Suppressor macrophage treated with lipopolysaccharide for 1 hour (primary cell): ENCODE measurements at places on chromosomes 5 and 9.

- peak; percentile 30 for DNase-seq
Measured at GRCh38 chr5:171418982-171419687, at the start of gene FGF18. FGF18 (plus strand) TSS chr5:171419647; CDS start chr5:171420200, 553 bp downstream.

DNA sequence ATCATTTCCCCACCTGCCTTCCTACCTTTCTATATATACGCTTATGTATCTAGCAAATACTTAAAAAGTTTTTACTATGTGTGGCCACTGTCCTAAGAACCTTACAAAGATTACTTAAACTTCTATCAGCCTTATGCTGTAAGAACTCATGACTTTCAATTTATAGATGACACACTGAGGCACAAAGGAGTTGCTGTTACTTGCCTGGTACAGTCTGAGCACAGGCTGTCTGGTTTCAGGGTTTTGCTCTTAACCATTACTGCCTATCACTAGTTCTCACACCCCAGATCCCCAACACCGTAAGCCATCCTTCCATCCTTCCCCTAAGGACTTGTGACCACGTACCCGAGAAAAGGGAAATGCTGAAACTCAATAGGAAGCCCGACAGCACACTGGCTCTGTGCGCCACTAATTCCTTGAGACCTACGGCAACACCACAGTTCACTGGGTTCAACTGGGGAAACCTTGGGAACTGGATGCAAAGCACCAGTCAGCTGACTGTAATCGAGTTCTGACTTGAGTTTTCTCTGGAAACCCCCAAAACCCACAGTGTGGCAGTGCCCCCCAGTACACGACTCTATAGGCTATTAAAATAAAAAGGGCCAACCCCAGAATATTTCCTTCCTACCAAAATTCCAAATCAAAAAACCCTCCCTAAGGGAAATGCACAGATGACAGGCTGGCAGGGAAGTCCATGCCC, 56.0 kb downstream of the AUH start:
- DNase-seq, result peak; percentile 84

GRCh38 chr9:34665067-34665380, 2.6 kb upstream of the CCL27 start:
- no peak for DNase-seq

- peak; percentile 57 for DNase-seq
Measured at GRCh38 chr9:129866394-129867135, 31.3 kb downstream of the USP20 start.

DNA sequence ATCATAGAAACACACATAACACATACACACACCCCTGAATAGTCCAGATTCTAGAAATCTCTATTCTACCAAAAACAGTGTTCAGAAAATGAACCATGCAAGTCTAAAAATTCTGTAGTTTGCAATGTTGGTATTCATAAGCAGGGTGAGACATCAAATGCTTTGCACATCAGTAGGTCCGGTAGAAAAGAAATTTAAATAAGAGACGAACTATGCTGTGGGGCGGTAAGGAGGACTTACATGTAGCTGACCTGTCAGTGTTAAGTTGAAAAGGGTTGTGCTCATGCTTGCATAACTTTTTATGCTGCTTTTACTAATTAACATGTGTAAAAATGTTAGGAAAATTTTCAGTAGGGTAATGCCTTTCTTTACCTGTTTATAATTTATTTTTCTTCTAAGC, 409.1 kb downstream of the KIAA0825 start:
- DNase-seq, result no peak

DNA sequence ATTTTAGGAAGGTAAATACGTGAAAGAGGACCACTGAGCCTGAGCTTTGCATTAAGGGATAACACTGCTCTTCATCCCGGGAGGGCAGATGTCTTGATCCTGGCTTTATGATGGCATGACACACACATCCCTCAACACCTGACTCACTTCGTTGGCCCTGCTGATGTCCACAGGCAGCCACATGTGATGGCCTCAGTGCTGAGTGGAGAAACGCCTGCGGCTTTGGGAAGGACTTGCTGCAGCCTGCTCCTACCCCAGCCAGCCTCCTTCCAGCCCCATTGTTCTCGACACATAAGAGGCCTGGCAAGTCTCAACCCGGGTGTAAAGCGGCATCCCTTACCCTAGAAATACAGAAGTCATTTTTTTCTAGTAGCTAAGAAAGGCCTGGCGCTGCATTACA, 169.0 kb downstream of the SYK start:
- no peak for DNase-seq

DNA sequence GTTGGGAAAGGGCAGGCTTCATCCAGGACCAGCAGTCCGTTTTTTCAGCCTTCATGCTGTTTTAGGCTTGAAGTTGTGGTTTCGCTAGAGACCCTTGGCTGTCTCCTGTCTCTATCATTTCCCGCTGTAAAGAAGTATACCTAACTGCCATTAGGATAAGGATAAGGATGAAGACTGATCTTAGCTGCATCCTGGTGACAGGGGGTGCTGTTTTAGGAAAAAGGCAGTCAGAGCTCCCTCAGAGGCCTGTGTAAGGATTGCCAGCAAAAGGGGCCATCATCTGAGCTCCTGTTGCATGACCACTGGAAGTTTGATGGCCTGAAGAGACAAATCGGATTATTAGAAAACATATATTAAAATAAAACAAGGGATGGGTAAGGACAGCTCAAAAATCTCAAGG, 64.8 kb upstream of the FGF10 start:
- DNase-seq, result no peak

DNA sequence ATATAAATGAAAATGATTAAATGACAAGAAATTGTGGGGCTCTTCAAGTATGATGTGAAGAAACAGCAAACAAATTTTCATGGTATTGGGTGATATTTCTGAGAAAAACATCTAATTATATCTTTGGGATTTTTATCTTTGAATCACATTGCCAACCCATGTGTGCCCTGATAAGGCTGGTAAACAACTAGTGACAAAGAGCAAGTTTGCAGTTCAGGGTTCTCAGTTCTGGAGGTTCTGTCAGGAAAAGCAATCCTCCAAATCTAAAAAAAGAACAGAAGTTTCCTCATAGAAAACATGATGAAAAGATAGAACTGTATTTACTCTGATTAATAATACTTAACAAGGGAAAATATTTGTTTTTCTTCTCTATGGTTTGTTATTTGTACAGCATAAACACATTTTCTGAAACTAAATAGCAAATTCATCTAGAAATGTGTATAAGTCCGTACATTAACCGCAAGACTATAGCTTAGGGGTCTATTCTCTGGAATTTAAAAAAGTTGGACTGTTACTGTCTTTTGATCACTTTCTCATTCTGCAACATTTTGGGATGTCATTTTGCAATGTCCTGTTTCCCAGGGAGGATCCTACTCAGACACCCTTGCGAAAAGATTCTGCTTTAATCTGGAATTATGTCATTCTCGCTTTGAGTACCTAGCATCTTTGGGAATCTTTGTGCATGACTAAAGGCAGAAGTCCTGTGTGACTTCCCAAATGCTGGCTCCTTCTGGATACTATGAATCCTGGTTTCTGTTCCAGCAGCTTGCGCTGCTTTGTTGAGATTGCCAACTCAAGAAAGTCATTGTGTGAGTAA, 308.5 kb downstream of the ADGRV1 start:
- DNase-seq, result peak; percentile 77

- no peak for DNase-seq
Measured at GRCh38 chr5:102306121-102306520, 10.0 kb upstream of the SLCO4C1 start.

GRCh38 chr5:171427318-171428167, 8.1 kb downstream of the FGF18 start:
- peak; percentile 13 for DNase-seq

DNA sequence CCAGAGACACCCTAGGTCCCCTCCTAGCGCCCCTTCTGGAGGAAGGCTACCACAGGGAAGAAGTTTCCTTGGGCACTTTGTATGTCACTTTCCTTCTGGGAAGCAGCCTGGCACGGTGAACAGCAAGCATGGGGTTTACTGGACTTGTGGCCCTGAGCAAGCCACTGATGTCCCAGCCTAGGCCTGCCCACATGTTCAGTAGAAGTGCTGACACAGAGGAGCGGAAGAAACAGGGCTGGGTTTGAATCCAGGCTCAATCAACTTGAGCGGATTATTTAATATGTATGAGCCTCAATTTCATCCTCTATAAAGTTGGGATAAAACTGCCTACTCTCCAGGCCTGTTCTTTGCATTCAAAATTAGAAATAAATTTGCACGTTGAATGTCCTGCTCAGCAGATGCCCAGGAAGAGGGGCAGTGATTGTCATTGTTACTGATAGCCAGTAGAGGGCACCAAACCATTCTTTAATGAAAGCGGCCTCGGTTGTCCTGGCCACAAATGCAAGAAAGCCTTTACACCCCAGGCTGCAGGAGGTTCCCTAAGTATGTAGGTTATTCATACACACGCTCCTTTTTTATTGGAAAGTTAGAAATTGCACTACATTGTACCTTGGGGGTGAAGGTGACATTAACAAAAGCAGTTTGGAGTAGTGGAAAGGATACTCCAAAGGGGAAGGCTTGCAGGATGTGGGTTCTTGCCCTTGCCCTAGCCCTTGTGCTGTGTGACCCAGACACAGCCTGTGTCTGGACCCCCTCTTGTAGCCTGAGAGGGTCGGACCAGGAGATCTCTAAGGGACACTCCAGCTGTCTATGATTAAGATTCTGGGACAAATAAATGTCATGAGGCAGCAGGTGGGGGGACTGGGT, 13.4 kb upstream of the XPA start:
- DNase-seq, result peak; percentile 86

- no peak for DNase-seq
Measured at GRCh38 chr5:122327110-122327509, 15.1 kb downstream of the SNCAIP start.

GRCh38 chr5:88045931-88046461, 222.6 kb downstream of the TMEM161B start:
- DNase-seq, result no peak

GRCh38 chr5:178486239-178486641, 104.0 kb downstream of the COL23A1 start:
- peak; percentile 93 for DNase-seq

DNA sequence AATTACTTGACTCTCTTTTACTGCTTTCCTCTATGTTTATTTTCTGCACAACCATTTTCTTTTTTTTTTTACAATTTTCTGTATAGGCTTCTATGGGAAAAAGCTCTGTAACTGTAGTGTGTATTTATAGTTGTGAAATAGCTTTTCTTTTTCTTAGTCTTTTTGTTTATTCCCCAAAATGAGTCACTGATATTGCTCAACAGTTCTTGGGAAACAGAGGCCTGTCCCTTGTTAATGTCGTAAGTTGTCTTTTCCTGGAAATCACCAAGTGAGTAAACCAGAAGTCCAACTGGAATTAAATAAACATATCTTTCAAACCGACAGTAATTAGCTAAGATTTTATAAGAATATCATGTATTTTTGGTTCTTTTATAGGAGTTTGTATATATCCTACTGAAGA, 325.1 kb upstream of the PRR16 start:
- DNase-seq, result peak; percentile 99

DNA sequence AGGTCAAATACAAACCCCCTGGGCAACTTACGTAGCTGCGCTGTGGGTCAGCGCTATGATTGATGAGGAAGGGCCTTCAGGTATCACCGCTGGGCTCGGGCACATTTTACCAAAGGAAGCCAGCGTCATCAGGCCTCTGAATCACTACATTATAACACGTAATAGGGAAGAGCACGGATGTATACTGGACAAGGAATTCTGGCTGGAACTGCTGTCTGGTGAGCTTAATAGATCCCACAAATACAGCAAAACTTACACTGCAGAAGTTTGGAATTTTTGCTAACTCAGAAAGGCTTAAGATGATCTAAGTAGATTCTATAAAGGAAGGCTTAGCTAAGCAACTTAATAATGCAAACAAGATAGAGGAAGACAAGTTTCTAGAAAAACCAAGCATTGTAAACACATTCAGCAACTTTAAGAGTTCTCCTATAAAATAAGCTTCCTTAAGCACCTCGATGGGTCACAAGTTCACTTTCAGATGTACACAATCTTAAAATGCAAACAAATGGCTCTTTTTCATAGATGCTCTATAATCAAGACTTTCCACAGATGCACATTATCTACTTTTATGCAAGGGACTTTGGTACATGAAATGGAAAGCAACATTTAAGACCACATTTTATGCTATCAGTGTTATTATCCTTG, 360.1 kb upstream of the PANK3 start:
- no peak for DNase-seq

DNA sequence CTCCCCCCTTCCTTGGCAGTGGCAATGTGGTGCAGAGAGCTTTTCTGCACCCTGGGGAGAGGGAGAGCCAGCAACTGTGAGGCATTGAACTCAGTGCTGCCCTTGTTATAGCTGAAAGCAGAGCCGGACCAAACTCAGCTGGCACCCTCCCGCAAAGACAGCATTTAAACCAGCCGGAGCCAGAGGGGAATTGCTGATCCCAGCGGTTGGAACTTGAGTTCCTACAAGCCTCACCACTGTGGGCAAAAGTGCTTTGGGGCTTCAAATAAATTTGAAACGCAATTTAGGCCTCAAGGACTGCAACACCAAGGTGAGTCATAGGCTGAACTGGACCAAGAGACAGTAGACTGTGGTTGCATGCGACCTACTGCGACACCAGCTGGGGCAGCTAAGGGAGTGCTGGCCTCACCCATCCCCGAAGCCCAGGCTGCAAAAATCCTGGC, 207.6 kb upstream of the CDKN2B start:
- DNase-seq, result peak; percentile 61

DNA sequence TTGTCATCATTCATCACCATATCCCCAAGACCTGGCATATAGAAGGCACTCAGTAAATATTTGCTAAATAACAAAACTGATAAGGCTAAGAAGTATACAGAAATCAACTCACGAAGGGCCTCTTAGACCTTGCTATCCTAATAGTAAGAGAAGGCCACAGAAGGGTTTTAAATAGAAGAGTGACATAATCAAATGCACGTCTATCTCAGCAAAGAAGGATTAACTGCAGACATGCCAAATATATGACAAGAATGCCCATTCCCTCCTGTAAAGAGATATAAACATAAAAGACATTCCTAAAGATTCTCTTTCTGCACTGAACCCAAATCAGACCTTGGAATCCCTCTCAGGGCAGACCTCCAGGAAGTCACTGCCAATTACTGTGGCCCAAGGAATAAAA, 34.1 kb downstream of the ECPAS start:
- DNase-seq, result no peak

GRCh38 chr5:23089286-23089685, 236.1 kb upstream of the CDH12 start:
- DNase-seq, result no peak

GRCh38 chr5:89901983-89902382, 507.6 kb downstream of the CETN3 start:
- no peak for DNase-seq

GRCh38 chr5:169164481-169164925, 136.4 kb downstream of the SLIT3 start:
- no peak for DNase-seq
